ENCODE measurements at places on chromosomes 12 and 14. TPM values are rescaled to one million over a fixed set of nuclear protein-coding genes. Genes with fewer than 3 reads are reported as not detected.

Gene APOLD1
- 11.2 TPM for total RNA-seq

Gene CFAP54
- total RNA-seq, result 0.31 TPM

Gene ANP32D
- total RNA-seq, result not detected

Gene SOAT2
- total RNA-seq, result not detected

Gene CLEC4C
- not detected for total RNA-seq

Gene TMTC2
- 3.8 TPM for total RNA-seq

Gene PRH2
- not detected for total RNA-seq

Gene KRT78
- total RNA-seq, result not detected

Gene AICDA
- total RNA-seq, result not detected

Gene KERA
- not detected for total RNA-seq

Gene PRKD1
- 2.1 TPM for total RNA-seq

Gene RAD51AP1
- total RNA-seq, result not detected

Gene IL31
- total RNA-seq, result not detected

Gene NYNRIN
- 7.5 TPM for total RNA-seq

Gene MFAP5
- total RNA-seq, result 31.5 TPM

Gene CCDC88C
- 8.8 TPM for total RNA-seq

Gene OASL
- total RNA-seq, result 2.8 TPM

Gene P2RX7
- 8.6 TPM for total RNA-seq

Gene CEBPE
- total RNA-seq, result not detected

Gene DNAH10
- not detected for total RNA-seq

Gene TIGAR
- total RNA-seq, result 14.9 TPM

Gene OTX2
- total RNA-seq, result not detected

Gene KCNC2
- not detected for total RNA-seq

Gene MAP3K9
- total RNA-seq, result 1.7 TPM

Gene DNAJC22
- total RNA-seq, result 0.08 TPM

Gene PRB2
- total RNA-seq, result not detected

Gene RACGAP1
- total RNA-seq, result 17.8 TPM

Gene GALNT16
- total RNA-seq, result 51.3 TPM

Gene KRT2
- total RNA-seq, result not detected

Gene DNAI7
- 1.7 TPM for total RNA-seq

Gene TCTN2
- total RNA-seq, result 5.0 TPM

Gene HOXC9
- total RNA-seq, result not detected

Gene JAG2
- 28.6 TPM for total RNA-seq

Gene CLEC6A
- not detected for total RNA-seq

Gene IFNG-AS1
- 0.56 TPM for total RNA-seq

Gene LTBP2
- total RNA-seq, result 69.1 TPM

Gene OR4K14
- total RNA-seq, result not detected

Gene RAPGEF3
- 14.5 TPM for total RNA-seq

Gene SLCO1C1
- total RNA-seq, result 7.2 TPM

Gene GPRC5D
- total RNA-seq, result not detected

Gene WNT1
- not detected for total RNA-seq

Gene C12orf54
- not detected for total RNA-seq

Gene RPL10L
- not detected for total RNA-seq

Gene RNU6-8
- not detected for total RNA-seq

Gene PPP1R36
- 1.0 TPM for total RNA-seq

Gene LRTM2
- not detected for total RNA-seq
